ENCODE measurements at places on chromosomes 12 and 14.

- no peak for DNase-seq
Measured at GRCh38 chr12:89539426-89540223, 13.8 kb upstream of the POC1B start.

GRCh38 chr12:81809113-81809777, 50.1 kb upstream of the PPFIA2 start:
- DNase-seq, result no peak

- no peak for DNase-seq
Measured at GRCh38 chr12:55931317-55931779, 386 bp downstream of the DGKA start.

DNA sequence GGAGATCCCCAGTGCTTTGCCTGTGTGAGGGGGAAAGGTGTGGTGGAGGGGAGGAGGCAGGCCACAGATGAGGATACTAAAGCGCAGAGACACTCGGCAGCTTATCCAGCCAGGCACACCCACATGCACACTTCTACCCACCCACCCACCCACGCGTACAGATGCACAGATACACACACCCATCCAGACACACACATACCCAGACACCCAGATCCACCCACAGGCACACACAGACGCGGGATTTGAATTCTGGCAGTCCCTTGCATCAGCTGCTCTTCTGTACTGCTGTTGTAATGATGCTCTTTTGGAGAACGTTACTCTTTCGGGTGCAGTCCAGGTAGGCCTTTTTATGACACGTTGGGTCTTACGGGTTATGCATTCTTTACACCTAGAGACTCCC, 55.7 kb upstream of the RD3L start:
- DNase-seq, result no peak

GRCh38 chr14:43872752-43873655, 634.1 kb downstream of the FSCB start:
- DNase-seq, result peak; percentile 1

DNA sequence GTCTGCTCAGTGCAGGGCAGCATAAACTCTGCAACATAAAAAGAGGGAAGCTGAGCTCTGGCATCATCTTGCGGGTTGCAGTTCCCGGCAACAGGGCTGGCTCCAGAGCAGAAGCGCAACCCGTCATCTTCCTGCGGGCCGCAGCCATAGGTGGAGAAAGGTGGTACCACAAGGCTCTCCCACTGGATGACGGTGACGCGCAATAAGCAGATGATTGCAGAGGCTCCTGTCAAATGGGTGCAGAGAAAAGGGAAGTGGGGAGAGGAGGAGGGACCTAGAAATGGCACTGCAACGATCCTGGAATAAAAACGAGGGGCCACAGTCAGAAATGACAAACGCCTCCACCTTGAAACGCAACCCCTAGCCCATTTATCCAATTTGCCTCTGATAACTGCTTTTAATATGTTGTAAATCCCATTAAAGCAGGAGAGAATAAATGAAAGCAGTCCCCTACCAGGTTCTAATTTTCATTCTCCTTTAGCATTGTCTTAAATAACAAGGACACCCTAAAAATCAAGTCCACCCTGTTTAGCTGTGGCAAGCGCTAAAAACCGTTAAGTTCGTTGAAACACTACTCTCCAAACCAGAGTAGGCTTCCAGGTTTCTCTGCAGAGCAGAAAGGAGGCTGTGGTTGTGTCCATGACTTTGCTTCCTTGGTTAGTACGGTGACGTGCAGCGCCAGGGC, 30.9 kb upstream of the TUBA1C start:
- DNase-seq, result no peak

GRCh38 chr12:93738199-93739058, 61.3 kb downstream of the CRADD start:
- no peak for DNase-seq
